ENCODE measurements at places on chromosomes 7 and 10.
A peak's percentile ranks its signal among the peaks of the same experiment; 100 is the strongest.

DNA sequence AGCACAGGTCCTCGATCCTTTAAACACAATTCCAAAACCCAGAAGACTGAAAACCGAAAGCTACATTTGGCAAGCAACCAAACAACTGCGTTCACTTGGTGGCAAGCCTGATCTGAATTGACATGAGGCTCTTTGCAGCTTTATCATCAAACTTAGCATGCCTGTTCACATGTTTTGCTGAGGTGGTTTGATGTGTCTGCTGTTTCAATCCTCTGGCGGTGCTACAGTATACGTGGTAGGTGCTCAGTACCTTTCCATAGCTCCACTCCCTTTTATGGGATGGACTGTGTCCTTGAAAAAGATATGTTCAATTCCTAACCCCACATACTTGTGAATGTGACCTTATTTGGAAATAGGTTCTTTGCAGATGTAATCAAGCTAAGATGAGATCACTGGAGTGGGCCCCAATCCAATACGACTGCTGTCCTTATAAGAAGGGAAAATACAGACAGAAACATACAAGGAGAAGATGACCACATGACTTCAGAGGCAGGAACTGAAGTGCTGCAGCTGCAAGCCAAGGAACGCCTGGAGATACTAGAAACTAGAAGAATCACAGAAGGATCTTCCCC is 33.4 kb downstream of the CCDC6 start:
- DNase-seq, result no peak

DNA sequence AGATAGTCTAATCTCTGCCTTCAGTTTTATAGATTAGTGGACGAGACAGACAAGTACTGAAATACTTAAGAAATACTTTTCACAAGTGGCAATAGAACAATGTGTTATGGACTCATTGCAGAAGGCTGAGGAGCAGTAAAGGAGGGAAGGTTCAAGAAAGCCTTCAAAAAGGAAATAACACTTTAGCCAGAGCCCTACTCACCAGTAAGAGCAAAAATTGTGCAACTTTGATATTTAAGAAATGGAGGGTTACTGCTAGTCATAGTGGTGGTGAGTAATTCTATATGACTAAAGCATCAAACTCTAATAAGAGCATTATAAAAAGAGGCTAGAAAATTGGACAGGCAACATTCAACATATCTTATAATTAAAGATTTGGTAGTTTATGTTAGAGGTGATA is 28.8 kb downstream of the PTPN12 start:
- DNase-seq, result no peak

DNA sequence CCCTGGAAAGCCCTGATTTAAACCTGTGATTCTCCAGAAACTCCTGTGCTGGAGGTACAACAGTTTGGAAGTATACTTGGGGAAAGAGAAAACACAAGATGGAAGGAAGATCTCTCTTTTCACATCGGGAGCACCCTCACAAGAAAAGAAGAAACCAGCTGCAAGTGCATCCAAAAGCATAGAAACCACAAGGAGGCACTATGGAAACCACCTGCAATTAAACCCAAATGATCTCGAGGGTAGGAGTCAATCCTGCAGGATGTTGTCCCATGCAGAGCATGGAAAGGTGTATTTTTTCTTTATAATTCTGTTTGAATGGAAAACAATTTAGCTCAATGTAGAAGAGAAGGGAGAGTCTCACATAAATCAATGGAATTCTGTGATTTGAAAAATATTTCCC is 210.5 kb downstream of the TWIST1 start:
- no peak for DNase-seq

DNA sequence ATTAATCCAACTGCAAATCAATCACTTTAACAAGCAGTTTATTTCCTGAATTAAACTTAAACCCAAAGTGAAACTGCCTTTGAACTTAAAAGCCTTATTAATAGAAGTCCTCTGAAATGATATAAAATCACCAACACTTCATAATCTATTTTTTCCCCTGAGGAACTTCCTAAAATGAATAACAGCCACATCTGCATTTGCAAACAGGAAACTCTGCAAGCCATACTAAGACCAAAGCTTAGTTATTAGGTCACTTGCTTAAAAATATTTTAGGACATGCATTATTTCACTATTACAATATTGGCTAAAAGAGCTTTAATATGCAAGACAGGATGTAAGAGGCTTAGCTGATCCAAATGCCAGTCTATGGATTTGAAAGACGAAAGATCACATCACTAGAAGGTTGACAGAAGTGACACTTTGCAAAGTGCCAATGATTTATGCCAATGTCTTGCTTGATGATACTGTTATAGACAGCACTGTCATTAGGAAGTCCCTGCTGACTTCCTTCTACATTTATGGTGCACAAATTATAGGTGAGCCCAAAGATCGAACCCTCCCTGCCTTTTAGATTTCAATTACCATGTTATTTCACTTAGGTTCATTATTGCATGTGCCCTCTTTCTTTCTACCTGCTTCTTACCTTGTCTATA is 99.9 kb upstream of the SKAP2 start:
- no peak for DNase-seq

DNA sequence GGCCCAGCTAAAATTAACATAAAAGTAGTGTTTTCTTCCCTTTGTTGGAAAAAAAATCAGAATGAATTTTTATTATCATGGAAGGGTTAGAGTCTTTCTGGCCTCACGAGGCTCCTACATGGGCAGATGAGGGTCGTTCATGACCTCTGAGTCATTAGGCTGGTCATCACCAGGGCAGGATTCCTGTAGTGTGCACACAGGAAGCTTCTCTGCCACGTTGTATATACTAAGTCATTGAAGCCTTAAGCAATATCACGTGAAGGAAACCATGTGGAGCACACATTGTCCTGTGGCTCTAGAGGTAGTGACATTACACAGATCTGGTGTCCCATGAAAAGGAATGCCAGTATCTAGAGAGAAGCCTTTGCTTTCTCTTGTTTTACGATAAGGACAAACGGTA is 84.7 kb upstream of the C1QL3 start:
- DNase-seq, result no peak

GRCh38 chr7:148662646-148663045 is 36.1 kb upstream of the CUL1 start:
- DNase-seq, result no peak

- no peak for DNase-seq
Observed at GRCh38 chr7:39429421-39429820, 136.8 kb upstream of the YAE1 start.

- no peak for DNase-seq
Observed at GRCh38 chr10:70843333-70843732, 27.6 kb downstream of the SGPL1 start.

DNA sequence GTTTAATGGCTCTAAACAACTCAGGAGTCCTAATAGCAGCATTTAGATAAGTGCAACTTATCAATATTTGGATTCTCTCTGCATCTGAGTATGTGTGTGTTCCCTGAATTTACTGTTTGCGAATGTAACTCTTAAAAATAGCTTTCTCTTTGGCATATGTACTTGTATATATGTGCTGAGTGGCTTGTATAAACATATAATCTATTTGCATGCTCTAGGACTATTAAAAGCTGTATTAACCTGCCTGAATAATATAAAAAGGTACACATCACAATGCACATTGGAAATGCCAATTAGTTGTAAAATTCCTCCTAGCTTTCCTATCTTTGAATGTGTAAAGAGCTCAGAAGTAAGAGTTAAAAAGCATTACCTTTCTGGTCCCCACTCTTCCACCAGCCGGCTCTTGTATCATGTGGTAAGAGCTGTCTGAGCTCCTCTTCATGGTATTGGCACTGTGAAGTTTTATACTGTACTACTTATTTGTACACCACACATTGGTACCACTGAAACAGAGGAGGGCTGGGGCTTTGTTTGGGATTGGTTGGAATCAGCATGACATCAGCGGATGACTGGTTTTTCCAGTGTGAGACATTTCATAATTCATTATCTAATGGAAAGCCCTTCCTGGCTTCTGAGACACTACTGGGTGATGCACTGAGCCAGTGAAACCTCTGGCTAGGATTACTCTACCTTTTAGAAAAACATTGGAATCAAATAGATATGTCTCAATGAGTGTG is at the start of gene INHBA:
Gene INHBA, minus strand, starts transcription at position 456 of the 737 bp plus-strand sequence. CDS start 2,716 bp downstream, outside the sequence.
- no peak for DNase-seq

GRCh38 chr7:29565982-29566746 is 2.5 kb downstream of the PRR15 start:
- DNase-seq, result peak; percentile 43

- DNase-seq, result peak; percentile 54
Observed at GRCh38 chr7:20906801-20907453, 120.2 kb upstream of the SP8 start.

- DNase-seq, result no peak
Observed at GRCh38 chr7:7682861-7683260, 35.5 kb downstream of the RPA3 start.

GRCh38 chr7:117098457-117098856 is 145.2 kb downstream of the ST7 start:
- DNase-seq, result no peak

- DNase-seq, result no peak
Observed at GRCh38 chr10:21522631-21523406, 2.7 kb downstream of the SKIDA1 start.

- peak; percentile 98 for DNase-seq
Observed at GRCh38 chr7:151925446-151926335, 30.6 kb upstream of the GALNTL5 start.

- DNase-seq, result no peak
Observed at GRCh38 chr10:24027107-24027506, 181.8 kb upstream of the KIAA1217 start.

DNA sequence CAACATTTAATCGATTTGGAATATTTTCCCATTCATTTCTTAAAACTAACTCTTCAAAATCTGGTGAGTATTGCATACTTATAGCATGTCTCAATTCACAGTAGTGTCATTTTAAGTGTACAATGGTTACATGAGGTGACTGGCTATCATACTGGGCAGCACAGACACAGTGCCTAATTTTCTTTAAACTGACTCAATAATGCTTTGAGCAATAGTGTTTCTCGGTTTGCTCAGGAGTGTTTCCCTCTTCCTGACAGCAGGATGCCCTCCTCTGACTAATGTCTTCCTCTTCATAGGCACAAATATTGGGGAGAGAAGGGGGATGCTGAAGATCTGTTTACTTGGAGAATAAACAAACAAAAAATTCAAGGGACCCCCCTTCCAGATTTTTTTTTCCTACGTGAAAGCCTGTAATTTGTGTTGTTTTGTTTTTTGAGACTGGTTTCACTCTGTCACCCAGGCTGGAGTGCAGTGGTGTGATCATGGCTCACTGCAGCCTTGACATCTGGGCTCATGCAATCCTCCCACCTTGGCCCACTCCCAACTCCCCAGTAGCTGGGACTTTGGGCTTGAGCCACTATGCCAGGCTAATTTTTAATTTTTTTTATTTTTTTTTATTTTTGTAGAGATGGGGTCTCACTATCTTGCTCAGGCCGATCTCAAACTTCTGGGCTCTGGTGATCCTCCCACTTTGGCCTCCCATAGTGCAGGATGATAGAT is 2.2 kb downstream of the MRC1 start:
- DNase-seq, result no peak

GRCh38 chr7:27608776-27609495 is 53.7 kb downstream of the HIBADH start:
- no peak for DNase-seq

- DNase-seq, result no peak
Observed at GRCh38 chr10:66892871-66893270, 33.0 kb upstream of the LRRTM3 start.

DNA sequence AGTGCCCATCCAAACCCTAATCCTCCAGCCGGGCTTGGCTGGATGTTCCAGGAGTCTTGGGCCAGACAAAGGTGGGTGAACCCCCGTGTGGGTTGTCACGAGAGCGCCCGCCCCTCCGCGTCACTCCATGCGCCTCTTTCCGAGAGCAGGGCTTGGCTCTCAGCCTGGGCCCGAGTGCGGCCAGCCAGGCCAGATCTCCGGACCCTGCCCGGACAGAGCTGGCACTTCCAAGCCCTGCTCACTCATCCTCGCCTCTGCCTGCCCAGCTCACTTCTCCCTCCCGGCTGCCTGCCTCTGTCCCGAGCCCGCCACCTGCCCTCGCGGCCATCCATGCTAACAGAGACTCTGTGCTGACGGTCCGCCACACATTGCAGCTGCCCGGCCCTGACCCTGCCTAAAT is 34.6 kb downstream of the AGAP3 start:
- DNase-seq, result no peak

DNA sequence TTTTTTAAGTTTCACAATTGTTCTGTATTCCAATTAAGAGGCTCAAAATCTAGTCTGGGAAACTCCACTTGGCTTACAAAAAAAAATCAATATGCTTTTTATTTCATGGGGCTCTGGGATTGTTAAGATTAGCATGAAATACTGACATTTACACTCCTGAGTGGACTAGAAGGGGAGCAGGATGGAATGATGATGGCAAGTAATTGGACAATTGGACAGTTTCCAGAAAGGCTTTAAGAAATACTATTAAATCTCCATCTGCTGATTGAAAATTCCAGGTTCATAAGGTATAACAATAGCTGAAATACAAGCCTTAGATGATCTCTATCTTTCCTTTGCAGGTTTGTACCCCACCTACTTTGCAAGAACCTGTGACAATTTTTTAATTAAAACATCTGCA is 184.4 kb downstream of the LRRTM3 start:
- DNase-seq, result no peak

- no peak for DNase-seq
Observed at GRCh38 chr10:126634911-126635310, 35.6 kb downstream of the C10orf90 start.

- no peak for DNase-seq
Observed at GRCh38 chr10:112517451-112517862, 70.4 kb downstream of the VTI1A start.

GRCh38 chr7:7354674-7355073 is 172.3 kb downstream of the C1GALT1 start:
- DNase-seq, result no peak

DNA sequence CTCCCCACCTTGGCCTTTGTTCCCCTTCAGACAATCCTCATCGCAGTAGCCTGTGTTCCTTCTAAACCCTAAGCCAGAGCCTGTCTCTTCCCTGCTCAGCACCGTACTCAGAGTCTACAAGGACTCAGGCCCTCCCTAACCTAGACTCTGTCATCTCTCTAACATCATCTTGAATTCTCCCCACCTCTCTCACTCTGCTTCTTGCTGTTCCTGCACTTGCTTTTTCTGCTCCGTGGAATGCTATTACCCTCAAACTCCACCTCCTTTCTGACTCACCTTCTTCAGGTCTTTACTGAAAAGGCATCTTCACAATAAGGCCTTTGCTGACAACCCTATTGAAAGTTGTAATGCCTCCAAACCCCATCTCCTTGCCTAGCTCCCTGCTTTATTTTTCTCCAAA is 141.0 kb downstream of the DKK1 start:
- no peak for DNase-seq

DNA sequence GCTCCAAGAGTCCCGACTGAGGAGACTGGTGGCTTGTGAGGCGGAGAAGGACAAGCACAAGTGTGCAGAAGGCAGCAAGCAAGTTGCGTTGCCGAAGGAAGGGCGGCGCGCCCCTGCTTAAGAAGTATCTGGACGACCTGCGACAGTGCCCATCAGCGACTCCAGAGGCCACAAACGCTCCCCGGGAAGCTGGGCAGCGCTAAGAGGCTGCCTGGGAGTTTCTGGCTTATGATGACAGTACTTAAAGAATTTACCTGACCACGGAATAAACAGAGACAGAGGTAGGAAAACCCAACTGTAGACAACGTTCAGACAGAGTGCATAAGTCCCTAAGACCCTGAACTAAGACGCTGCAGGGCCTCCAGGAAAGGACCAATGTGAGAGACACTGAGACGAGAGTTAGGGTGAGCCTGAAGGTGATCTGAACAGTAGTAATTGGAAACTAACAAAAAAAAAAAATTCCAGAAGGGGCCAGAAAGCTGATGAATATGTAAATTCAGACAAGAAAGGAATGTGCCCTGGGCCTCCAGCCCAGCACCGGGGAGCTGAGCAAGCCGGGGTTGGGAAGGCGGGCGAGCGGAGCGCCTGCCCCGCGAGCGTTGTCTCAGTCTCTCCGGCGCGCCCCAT is 1.0 kb downstream of the OSBPL3 start:
- no peak for DNase-seq

- DNase-seq, result no peak
Observed at GRCh38 chr7:25180592-25180923, 47.7 kb downstream of the NPVF start.
